ENCODE measurements at places on chromosomes 7 and 10.
A peak's percentile ranks its signal among the peaks of the same experiment; 100 is the strongest.

DNA sequence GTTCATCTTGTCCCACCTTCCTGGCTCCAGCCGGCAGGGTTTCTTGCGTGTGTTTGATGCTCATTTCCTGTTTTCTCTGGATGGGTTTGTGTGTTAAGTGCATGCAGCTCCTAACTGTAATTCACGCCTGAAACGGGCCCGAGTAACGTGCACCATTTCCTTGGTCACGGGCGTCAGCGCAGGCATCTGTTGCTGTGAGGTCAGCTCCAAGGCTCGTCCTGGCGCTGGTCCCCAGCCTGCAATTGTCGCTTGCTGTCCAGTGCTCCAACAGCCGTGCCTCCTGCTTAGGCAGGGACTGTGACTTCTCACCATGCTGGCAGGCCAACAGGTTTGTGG lies 201.1 kb downstream of the GLRX3 start:
- no peak for DNase-seq

- DNase-seq = no peak
Measured at GRCh38 chr10:90222372-90222771, 521.0 kb downstream of the KIF20B start.

DNA sequence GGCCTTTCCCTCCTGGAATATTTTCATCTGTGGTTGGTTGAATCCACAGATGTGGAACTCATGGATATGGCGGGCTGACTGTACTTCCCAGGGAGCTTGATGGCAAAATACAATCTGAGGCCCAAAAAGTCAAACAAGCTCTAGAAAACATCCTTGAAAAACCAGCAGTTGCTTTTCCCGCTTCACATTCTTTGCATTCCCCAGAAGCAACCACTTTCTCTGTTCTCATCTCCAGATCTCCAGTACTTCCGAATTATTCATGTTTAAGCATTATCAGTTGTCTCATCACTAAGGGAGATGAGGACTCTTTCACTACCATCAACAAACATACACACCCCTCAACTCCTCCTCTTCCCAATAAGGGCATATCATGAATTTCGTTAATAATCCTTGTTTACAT lies 55.3 kb downstream of the KIF5B start:
- DNase-seq = no peak

DNA sequence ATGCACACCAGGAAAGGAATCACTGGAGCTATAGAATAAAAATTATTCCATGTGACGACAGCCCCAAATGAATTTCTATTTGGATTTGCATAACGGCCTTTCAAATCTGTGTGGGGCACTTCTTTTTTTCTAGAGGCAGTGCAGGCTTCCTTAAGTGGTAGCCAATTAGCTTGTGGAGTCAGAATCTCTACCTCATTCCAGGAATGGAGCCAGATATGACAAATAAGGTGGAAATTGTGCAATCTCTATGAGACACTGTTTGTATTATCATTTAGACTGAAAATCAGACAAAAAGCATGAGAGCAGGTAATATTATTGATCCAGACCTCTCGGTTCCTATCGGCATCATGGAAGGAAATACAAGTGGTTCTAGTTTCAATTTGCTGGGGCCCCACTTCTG lies 78.7 kb downstream of the BEND7 start:
- no peak for DNase-seq

GRCh38 chr7:1810521-1810920 lies 140.4 kb downstream of the ELFN1 start:
- no peak for DNase-seq

DNA sequence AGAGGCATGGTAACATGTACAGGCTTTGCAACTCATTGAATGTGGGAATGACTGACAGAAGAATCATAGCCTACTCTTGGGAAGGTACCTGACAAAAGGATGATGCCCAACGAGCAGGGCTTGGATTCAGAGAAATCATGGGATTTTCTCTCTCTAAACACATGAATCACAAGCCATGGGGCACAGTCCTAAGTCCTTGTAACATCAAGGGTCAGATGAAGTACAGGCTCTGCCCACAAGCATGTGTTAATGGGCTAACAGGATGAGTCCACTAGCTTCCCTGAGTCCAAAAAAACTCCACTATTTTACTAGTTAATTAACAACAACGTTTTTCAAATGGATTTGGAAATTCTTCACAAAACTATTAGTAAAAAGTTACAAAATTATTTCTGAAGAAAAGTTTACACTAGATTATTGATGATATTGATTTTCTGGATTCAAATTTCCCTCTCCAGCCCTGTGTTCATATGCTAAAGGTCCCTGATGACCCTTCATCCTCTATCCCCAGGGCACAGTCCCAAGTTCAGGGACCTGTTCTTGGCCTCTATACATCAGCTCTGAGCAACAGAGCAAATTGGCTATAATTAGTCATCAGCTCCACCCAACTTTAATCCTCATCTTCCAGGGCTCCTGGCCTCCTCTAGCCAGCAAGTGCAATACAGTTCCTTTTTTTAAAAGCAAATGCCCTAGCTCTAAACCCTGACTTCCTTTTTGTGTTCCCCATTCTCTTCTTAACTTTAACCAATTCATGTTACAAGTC lies 99.8 kb downstream of the GSAP start:
- no peak for DNase-seq

GRCh38 chr10:59934701-59935100 lies 28.3 kb upstream of the CCDC6 start:
- no peak for DNase-seq

DNA sequence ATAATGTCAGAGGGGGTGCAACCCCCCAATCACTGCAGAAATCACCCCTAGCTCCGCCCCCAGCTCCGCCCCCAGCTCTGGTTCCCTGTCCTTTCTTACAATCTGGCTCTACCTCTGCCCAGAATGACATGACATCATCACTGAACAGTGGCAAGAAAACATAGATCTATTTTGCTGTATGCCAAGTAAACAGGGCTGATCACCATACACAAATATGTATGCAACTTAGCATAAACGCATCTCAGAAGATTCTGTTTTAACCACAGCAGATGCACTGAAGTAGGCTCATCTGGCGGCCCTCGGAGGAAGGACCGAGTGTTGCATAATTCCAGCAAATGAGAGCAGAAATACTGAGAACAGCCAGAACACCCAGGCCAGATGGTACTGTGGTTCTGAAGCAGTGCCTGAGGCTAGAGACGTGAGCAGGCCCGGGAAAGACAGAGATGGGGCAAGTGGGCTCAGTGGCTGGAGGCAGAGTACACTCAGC lies 293.3 kb upstream of the KLF14 start:
- DNase-seq = peak; percentile 54

DNA sequence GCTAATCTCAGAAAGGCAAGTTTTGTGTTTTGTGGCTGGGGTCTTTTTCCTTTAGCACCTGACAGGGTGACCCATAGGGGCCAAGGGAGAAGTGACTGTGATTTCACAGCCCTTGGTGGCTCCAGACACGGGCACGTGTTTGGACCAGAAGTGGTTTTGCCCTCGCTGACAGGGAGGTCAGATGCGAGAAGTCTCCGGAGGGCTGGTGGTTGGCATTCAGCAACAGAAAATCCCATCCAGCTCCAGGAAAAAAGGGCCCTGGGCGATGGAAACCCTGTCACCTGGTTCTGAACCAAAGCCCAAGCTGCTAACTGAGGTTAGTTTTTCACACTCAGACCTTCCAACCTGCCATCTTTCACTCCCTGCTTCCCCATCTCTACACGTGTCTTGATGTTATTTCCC lies 272.9 kb downstream of the TRIL start:
- no peak for DNase-seq

- DNase-seq = no peak
Measured at GRCh38 chr7:117274951-117275350, 47.9 kb downstream of the WNT2 start.

- no peak for DNase-seq
Measured at GRCh38 chr7:132919771-132920170, 162.1 kb downstream of the CHCHD3 start.

GRCh38 chr7:66238773-66239466 lies 33.8 kb downstream of the TPST1 start:
- no peak for DNase-seq

DNA sequence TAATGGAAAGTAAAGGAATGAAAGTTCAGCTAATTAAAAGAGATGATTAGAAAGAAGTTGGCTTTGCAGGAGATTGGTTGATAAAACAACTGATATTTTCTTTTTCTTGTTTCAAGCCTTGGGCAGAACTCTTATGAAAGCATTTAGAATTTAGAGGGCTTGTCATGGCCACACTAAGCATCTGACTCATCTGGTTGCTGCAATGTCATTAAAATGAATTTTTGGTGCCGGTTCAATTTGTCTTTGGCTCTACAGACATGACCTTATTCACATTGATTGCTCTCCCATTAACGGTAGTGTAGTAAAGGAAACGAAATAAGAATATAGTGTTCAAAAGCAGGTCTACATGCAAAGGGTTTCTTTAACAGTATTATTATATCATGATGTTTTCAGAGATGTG lies 1012.4 kb upstream of the C7orf33 start:
- no peak for DNase-seq

- DNase-seq = no peak
Measured at GRCh38 chr7:133313575-133313974, 60.7 kb downstream of the EXOC4 start.

DNA sequence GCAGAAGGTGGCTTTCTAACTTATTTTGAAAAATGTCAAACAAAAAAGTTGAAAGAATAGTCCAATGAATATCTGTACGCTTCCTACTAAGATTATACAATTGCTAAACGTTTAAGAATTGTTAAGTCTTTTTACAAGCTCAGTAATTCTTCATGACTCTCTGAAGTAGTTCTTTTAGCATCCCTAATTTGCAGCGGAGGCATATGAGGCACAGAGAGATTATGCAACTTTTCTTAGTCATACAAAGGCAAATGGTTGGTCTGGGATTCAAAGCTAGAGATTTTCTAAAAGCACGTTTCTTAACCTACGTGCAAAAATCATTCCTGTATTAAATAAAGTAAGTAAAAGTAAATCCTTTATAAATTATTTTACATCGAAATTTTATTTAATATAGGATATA lies 254.2 kb downstream of the MAGI2 start:
- no peak for DNase-seq

GRCh38 chr7:29900745-29901144 lies 88.9 kb downstream of the SCRN1 start:
- no peak for DNase-seq

DNA sequence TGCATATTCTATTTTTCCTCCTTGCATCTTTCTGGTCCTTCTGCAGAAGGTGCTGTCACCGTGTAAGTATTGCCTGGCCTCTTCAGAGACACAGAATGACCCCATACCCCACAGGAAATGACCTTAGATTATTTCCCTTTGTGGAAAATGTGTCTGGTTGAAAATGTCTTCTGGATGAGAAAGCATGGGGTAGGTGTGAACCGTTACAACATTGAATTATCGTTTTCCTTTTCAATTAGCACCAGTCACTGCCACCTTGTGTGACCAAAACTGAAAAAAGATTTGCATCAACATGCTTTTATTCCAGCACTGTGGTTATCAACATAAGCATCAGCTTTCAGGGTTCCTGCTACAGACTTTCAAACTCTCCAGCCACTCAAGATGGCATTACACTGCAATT lies 58.0 kb upstream of the CELF2 start:
- no peak for DNase-seq

DNA sequence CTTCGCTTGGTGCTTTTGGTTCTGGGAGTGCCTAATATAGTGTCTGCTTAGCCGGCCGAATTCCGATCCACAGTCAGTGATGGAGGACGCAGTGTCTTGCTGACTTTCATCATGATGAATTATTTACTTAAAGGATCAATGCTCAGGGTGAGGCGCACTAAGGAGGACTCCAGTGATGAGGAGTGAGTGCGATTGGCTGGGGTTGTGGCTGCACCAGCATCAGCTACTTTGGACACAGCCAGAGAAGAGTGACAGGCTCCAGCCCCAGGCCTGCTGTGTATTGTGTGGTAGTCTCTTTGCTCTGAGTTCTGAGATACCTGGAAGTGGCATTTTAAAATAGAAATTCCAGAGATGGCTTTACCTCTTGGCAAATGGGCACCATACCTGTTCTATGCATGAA lies 73.3 kb upstream of the ANLN start:
- no peak for DNase-seq

DNA sequence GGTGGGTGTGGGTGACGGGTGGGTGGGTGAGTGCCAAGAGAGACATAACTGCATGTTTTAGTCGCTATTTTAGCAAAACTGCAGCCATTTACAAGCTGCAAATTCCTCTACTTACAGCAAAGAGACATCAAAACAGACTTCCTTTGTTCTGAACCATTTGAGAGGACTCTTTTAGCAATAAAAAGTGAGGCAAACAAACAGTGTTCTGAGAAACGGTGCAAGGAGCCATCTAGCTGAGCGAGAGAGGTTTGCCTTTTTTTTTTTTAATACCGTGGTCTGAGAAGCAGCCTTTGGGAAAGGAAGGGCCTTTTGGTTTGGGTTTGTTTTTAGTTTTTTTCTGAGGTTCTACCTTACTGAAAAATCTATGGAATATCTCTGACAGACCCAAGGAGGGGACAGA lies 62.9 kb downstream of the SCRN1 start:
- no peak for DNase-seq

GRCh38 chr7:2873686-2874551 lies 29.8 kb upstream of the GNA12 start:
- DNase-seq = no peak

GRCh38 chr10:43944381-43945093 lies 295.9 kb upstream of the ZNF32 start:
- DNase-seq = no peak

DNA sequence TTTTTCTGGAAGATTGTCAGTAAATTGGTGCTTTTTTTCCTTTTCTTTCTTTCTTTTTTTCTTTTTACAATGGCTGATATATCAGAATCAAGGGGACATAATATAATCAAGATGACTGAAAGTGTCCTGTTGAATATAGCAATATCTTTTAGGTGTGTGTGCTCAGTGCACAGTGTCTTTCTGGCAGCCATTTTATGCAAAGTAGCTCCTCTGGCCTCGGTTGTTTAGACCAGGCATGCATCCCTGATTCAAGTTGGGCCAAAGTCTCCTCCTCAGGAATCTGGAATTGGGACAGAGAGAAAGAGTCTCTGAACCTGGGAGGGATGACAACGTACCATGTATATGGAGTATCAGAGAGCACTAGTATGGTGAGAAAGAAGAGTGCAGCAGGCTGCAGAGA lies 49.0 kb upstream of the MTPN start:
- DNase-seq = no peak

- DNase-seq = no peak
Measured at GRCh38 chr7:83941300-83941699, 253.3 kb downstream of the SEMA3A start.

- no peak for DNase-seq
Measured at GRCh38 chr7:46484906-46485305, 563.8 kb upstream of the IGFBP3 start.

- DNase-seq = peak; percentile 16
Measured at GRCh38 chr10:4656576-4657194, 169.3 kb upstream of the AKR1E2 start.

DNA sequence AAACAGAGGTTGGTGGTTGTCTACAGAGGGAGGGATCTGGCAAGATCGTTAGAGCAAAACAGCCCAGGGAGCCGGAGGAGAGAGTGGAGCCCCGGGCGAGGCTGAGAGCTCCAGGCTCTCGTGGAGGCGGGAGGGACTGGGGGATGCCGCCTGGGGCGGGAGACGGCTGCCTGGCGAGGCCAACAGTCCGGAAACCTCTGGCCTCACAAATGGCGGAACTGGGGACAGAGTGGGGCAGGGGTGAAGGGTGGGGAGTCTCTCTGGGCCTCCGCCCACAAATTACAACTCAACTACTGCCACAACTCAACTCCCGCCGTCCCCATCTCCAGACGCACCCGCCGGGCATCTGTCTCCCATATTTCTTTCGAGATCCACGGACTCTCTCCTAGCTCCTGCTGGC lies 47.7 kb downstream of the CLEC2L start:
- DNase-seq = no peak

Data from T-helper 2 cell (primary cell).